NCI-H526 treated with DMSO at 0.1 percent for 48 hours (cell line): ENCODE measurements at places on chromosomes 1 and 21.

- no peak for DNase-seq
These were observed 36.1 kb downstream of the EIF2D start for GRCh38 chr1:206575894-206576737.

DNA sequence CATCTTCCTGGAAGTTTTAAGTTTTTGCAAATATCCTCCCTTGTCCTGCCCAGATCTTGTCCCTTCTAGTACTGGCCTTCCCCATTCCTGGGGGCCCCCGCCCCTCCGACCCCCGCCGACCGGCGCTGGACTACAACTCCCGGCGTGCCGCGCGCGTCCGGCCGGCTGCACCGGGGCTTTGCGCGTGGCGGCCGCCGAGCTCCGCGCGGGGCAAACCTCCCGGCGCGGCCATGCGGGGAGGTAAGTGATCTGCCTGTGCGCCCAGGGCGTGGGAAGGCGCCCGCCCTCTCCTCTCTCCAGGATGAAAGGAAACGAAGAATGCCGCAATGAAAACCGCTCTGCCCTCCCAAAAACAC, 3.2 kb upstream of the SAMD13 start:
- peak; percentile 4 for DNase-seq

GRCh38 chr1:87180682-87181081, 148.0 kb upstream of the LMO4 start:
- DNase-seq, result no peak

- DNase-seq, result no peak
These were observed 352.4 kb downstream of the LTN1 start for GRCh38 chr21:28640326-28640725.

- no peak for DNase-seq
These were observed 313.8 kb downstream of the TGFB2 start for GRCh38 chr1:218658899-218659298.

DNA sequence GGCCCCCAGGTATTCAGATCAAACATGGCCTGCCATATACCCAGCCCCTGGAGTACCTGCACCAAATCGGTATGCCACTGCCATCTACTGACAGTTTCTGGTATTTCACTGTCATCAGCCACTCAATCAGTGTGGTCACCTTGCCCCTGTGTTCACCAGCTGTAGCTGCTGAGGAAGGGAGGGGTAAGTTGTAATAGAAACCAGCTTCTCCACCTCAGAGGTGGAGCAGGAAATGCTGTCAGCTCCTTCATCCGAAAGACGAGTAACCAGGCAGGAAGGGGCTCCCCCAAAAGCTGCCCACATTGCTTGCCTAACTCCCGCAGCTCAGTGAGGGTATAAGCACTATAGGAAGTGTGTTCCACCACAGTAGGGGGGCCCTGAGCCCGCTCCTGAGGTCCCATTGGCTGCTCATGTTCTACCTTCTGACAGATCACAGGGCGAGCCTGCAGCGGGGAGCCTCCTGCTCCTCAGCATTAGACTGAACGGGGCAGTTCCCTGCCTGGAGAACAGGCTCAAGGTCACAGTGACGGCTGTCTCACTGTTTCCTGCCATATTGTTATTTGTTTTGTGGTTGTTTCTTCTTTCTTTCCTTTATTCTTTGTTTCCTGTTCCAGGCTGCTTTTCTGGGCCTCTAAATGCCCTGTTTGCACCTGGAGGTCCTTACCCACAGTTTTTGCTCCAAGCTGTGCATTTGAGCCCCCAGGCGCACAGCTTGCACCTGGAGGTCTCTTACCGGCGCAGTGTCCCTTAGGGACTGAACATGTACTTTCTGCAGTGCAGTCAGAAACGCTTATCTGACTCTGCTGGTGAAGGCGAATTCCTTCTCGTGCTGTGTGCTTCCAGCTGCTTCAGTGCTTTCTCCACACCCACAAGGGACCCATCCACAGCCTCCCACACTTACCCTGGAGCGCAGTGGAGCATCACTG, 1638.3 kb downstream of the MRPL39 start:
- DNase-seq, result no peak

DNA sequence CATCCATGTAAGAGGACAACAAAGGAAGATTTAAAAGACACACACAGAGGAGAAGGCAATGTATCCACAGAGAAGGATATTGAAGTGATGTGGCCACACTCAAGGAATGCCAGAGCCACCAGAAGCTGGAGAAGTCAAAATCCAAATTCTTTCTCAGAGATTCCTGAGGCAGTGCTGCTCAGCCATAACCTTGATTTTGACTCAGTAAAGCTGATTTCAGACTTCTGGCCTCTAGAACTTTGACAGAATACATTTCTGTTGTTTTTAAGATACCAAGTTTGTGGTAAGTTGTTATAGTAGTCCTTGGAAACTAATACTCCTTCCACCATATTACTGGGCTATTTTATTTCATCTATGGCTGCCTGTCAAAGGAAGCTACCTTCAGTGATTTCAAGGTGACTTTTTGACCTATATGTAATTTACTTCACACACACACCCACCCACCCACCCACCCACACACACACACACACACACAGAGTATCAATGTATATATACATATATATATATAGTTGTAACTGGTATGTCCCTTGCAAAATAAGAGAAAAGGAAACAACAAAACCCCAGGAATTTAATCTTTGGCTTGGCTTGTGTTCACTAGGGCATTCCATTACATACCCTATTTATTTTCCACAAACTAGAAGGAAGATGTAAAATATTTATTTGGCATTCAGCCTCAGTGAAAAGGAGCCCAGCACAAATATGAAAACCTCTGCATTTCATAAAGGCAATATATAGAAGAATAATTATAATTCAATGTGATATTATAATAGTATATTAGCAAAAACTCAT, 142.1 kb upstream of the PTGFR start:
- DNase-seq, result no peak

- no peak for DNase-seq
These were observed 2.4 kb downstream of the PGD start for GRCh38 chr1:10401281-10401680.

- no peak for DNase-seq
These were observed 141.3 kb upstream of the ADAMTS5 start for GRCh38 chr21:27108228-27108627.

DNA sequence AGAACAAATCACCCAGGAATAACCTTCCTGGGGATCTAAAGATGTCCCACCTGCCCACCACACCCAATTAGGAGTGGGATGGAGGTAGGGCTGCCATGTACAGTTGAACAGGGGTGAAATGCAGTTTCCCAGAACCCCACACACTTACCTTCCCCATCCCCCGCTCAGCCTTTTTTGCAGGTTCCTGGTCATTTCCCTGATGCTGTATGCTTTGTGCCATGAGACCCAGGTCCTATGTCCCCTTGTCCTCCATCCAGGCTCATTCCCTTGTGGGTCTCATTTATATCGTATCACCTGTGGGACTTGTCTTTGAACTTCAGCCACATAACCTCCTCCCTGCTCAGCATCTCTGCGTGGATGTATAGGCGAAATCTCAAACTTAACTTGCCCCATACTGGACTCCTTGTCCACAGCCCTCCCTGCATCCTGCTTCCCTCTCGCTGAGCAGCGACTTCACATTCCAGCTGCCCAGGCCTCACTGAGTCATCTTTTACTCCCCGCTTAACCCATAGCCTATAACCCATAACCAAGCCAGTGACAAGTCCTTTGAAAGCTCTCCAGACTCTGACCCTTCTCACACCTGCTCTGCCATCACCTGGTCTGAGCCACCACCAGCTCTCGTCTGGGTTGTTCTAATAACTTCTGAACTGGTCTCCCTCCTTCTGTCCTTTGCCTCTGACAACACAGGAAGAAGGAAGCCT, 4.7 kb downstream of the LDLRAD2 start:
- DNase-seq, result no peak

- no peak for DNase-seq
These were observed 37.5 kb upstream of the HOOK1 start for GRCh38 chr1:59776960-59777852.

DNA sequence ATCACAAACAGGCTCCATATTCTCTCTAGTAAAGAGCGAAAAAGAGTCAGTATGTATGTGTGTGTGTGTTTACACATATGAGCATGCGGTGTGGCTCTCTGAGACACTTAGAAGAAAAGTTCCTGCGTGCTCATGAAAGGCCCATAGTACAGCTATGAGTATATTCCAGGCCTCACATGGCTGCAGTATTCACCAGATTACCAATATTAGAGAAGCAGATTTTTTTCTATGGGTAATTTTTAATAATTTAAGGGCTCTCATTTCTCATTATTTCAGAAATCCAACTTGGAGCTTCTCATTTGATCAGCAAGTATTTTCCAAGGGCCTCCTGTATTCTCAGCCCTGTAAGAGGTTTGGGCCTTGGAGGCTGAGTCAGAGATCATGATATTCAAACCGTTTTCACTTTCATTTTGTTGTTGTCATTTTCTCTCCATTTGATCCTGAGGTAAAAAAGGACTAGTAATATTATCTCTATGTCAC, 232.9 kb upstream of the SGIP1 start:
- no peak for DNase-seq

DNA sequence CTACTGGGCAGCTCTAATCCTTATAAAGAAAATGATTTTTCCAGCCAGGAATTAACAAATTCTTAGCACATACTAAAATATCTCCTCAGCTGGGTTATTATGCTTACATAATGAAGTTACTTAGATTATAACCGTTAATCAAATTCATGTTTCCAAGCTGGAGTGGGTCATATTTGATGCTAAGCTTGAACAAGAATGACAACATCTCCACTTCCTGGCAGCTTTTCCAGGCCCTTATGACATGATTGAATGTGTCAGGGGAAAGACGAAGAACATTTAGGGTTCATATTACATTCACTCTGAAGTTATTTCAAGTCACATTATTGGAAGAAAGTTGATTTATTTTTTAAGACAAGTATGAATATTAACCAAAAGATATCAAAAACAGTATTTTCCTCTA, 333.7 kb downstream of the PCP4 start:
- no peak for DNase-seq

- DNase-seq, result no peak
These were observed 18.3 kb downstream of the ATP2B4 start for GRCh38 chr1:203644661-203645510.

GRCh38 chr1:18312961-18313360, 167.8 kb upstream of the KLHDC7A start:
- DNase-seq, result no peak

DNA sequence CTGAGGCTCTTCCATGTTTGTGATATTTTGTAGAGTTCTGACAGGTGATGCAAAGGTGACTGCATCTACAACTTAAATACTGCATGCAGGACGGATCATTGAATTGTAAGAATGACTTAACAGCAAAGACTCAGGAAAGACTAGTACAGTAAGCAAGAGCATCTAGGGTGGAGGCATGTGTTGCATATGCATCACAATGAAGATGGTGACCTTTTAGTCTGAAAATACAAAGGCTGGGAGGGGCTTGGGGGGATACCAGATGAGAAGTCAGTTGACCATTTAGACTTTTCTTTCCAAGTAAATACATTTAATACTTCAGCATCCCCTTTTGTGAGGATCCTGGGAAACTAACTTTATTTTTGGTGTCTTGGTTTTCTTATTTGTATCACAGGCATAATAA, 145.5 kb downstream of the NUF2 start:
- DNase-seq, result no peak

DNA sequence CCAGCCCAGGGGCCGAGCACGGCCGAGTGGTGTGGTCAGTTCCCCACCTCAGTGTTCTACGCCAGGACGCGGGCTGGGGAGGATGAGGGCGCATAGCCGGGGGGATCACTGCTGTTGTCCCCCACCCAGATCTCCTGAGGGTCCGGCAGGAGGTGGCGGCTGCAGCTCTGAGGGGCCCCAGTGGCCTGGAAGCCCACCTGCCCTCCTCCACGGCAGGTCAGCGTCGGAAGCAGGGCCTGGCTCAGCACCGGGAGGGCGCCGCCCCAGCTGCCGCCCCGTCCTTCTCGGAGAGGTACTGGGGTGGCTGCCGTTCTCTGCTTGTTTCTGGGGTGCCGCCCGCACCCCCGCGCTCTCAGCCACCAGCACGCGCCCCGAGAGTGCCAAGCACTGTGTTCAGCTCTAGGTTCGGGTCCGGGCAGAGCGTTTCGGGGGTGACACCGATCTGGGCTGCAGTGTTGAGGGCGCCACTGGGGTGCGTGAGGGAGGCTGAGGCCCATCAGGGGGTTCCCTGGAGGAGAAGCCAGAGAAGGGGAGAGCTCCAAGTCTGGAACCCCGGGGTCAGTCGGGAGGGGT, 17.4 kb downstream of the SAMD11 start:
- DNase-seq, result no peak

DNA sequence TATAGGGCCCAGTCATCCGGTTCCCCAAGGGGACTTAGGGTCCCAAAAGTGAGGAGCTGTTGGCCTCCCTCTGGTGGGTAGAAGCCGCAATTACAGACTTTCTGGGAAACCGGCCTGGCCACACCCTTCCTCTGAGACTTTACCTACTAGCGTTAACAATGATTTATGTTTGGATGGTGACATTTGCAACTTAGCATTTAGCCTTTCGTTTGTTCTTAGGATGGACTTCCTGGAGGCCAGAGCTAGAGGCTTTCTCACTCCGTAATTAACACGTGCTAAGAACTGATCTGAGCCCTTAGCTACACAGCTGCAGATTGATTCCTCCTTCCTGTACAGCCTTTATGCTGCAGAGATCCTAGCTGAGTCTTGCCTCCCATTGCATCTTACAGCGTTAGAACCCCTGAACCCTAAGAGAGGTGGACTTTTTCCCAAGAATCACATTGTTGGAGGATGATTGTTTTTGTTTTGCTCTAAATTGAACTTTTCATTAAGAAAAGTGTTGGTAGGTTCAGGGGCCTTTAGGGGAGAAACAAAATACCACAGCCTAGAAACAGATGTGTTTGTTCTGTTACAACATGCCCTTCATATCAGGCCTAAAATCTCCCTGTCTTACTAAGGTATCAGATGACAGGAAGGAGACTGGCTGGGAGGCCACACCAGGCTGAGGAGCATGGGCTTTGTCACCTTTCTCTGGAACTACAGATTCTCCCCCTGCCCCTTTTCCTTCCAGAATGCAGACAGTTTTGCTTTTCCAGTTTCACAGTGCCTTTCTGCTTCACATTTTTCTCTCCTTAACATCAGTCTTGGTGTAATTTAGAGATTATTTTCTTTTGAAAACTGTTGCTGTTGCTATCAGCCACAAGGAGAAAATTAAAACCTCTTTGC, 1.9 kb downstream of the S100A11 start:
- peak; percentile 93 for DNase-seq

GRCh38 chr1:212430955-212431394, 1.7 kb upstream of the NENF start:
- no peak for DNase-seq

DNA sequence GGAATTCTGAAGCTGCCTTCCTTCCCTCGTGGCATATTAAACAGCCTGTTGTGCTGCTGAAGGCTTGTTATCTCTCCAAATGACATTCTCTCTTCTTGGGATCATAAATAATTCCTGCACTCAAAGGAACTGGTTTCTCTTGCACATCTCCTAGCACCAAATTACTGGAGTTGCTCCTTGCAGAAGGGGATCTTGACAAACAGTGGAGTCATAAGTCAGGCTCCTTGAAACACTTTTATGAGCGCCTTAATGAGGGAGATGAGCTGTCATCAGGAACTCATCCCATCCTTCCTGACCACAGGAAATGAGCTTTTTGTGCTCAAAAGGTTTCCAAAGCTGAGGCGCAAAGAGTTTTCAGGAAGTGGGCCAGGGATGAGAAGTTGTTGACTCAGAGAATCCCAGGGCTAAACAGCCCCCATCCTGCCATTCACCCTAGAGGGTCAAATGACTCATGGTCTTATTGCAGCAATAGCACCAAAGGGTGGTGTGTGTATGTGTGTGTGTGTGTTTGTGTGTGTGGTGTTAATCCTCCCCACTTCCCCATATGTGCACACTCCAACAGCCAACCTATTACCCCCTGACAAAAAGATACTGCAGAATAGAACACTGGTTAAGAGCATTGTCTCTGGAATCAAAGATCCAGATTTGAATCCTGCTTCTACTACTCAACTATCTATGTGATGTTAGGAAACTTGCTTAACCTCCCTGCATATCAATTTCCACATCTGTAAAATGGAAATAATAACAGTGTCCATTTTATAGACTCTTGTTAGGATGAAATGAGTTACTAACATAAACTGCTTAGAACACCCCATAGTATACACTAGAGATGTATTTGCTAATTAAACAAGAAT, 2.8 kb upstream of the PHC2 start:
- DNase-seq, result no peak
